ENCODE measurements at places on chromosomes 1 and 21. TPM values are rescaled to one million over a fixed set of nuclear protein-coding genes. Genes with fewer than 3 reads are reported as not detected.

- no peak for DNase-seq
- H3K4me3 ChIP-seq: no peak overlapping the region
- H3K36me3 ChIP-seq: no peaks in the 10 kb centered on the region
- H3K27ac ChIP-seq: no peak overlapping the region
- no peaks in the 10 kb centered on the region for H3K27me3 ChIP-seq
Measured at GRCh38 chr1:49527606-49528305, 496.0 kb downstream of the AGBL4 start.

DNA sequence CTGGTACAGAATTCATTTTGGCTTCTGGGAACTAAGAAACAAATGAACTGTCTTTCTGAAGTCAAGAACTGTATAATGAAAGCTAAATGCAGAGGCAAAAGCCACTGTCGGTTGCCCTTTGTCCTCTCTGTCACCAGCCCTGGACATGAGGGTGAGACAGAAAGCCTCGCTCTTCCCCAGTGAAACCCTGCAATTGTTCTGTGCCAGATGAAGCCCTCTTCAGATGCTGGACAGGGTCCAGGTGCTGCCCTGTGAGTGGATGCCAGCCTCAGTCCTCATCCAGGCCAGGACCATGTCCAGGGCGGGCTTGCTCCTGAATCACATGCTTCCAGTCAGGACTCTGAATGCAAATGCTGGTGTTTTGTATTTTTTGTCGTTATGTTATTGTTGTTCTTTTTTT is 138.7 kb downstream of the RUNX1 start:
- DNase-seq: no peak
- no peaks in the 10 kb centered on the region for H3K4me1 ChIP-seq
- H3K36me3 ChIP-seq: no peaks in the 10 kb centered on the region
- no peak overlapping the region for H3K4me3 ChIP-seq

DNA sequence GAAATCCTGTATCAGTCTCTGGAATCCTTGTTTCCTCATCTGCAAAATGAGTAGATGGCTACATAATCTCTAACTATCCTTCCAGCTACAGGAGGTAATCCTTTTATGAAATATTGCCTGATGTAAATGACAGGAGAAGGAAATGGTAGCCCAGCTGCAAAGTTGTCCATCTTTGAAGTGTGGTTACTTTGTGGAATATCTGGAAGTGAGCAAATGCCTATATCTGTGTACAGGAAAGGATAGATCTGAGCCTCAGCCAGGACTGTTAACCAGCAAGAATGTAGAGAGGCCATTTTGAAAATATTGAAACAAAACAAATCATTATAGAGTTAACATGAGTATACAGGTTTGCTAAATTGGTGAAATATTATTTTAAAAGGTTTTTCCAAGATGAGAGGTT is 74.8 kb upstream of the BMP8A start:
- DNase-seq: no peak
- no peak overlapping the region for H3K27ac ChIP-seq
- H3K27me3 ChIP-seq: no peaks in the 10 kb centered on the region
- peaks cover 76% of the 10 kb centered on the region for H3K4me1 ChIP-seq

DNA sequence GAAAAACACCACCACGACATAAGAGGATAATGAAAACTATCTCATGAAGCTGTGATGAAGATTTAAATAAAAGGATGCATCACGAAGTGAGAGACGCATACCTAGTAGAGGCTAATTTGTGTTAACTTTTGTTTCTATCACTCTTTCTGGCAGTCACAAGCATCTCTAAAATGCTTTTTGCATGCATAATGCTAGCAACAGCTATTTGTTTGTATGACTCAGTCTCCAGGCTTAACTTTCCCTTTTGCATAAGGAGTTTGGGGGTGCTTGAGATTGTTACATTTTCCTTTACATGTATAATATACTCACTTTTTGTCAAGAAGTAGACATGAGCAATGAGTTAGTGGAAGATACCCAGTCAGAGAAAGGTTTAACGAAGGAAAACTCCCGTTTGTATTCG is 385.4 kb downstream of the DISC1 start:
- no peaks in the 10 kb centered on the region for H3K36me3 ChIP-seq
- no peak for DNase-seq
- H3K27ac ChIP-seq: peak overlapping the region; percentile 58
- H3K4me3 ChIP-seq: no peak overlapping the region

The SIM2 gene
- 1.5 TPM for total RNA-seq

The PEAR1 gene
- total RNA-seq: 4.3 TPM

The CDCA8 gene
- total RNA-seq: 0.46 TPM
